ENCODE measurements at places on chromosomes 16 and 17. TPM values are rescaled to one million over a fixed set of nuclear protein-coding genes. Genes with fewer than 3 reads are reported as not detected.

GRCh38 chr17:67316781-67317180 lies 49.6 kb downstream of the PSMD12 start:
- no peaks in the 10 kb centered on the region for H3K4me1 ChIP-seq
- no peak overlapping the region for H3K4me3 ChIP-seq
- no peaks in the 10 kb centered on the region for H3K27me3 ChIP-seq
- H3K36me3 ChIP-seq, result no peaks in the 10 kb centered on the region

DNA sequence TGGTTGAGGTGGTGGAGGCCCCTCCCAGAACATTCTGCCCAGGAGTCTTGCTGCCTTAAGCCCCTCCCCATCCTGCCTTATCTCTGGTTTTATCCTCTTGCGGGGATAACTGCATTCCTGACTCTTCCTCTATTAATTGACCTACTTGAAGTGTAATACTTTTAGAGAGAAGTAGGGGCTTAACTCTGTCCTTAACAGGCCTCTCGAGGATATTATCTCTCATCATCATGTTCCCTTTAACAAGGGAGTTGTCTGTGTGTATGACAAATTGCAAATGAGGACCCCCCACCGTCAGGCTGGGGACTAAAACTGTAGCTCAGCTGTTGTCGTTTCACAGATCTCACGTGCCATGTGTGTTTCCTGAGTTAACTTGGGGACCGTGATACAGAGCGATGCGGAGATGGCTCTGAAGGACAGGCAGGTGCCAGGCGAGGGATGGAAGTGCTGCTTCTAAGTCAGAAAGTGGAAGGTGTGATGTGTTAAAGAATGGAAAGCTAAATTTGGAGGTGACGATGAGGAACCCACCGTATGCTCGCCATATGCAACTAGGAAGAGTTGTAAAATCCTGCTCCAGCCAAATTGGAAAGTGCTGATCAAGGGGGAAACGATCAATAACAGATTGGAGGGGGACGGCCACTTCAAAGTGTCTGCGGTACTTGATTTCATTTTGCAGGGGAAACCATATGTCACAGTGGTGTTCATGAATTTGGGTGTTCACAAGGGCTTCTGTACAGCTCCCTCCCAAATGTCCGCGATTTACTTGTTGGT lies 106.3 kb downstream of the RPTOR start:
- DNase-seq, result no peak
- H3K4me1 ChIP-seq, result peaks cover 65% of the 10 kb centered on the region
- H3K4me3 ChIP-seq, result no peak overlapping the region
- peak overlapping the region; percentile 74 for H3K27ac ChIP-seq
- H3K27me3 ChIP-seq, result no peaks in the 10 kb centered on the region

- DNase-seq, result no peak
- H3K27ac ChIP-seq, result no peak overlapping the region
- H3K4me3 ChIP-seq, result no peak overlapping the region
- no peaks in the 10 kb centered on the region for H3K36me3 ChIP-seq
- H3K27me3 ChIP-seq, result peaks cover 21% of the 10 kb centered on the region
- H3K4me1 ChIP-seq, result peaks cover 4% of the 10 kb centered on the region
Measured at GRCh38 chr16:66703406-66704215, 7.1 kb upstream of the CMTM4 start.

- no peak for DNase-seq
- no peak overlapping the region for H3K4me3 ChIP-seq
- H3K27ac ChIP-seq, result no peak overlapping the region
- H3K27me3 ChIP-seq, result no peaks in the 10 kb centered on the region
- no peaks in the 10 kb centered on the region for H3K4me1 ChIP-seq
Measured at GRCh38 chr16:79988721-79989220, 388.2 kb upstream of the MAF start.

- H3K27me3 ChIP-seq, result no peaks in the 10 kb centered on the region
- no peak overlapping the region for H3K27ac ChIP-seq
- DNase-seq, result no peak
- H3K36me3 ChIP-seq, result peaks cover 57% of the 10 kb centered on the region
- no peak overlapping the region for H3K4me3 ChIP-seq
Measured at GRCh38 chr16:11136600-11136999, 119.4 kb downstream of the SOCS1 start.

- H3K27me3 ChIP-seq, result peaks cover 32% of the 10 kb centered on the region
- H3K36me3 ChIP-seq, result no peaks in the 10 kb centered on the region
- no peak overlapping the region for H3K27ac ChIP-seq
Measured at GRCh38 chr17:48769009-48769675, 40.6 kb upstream of the HOXB13 start.

DNA sequence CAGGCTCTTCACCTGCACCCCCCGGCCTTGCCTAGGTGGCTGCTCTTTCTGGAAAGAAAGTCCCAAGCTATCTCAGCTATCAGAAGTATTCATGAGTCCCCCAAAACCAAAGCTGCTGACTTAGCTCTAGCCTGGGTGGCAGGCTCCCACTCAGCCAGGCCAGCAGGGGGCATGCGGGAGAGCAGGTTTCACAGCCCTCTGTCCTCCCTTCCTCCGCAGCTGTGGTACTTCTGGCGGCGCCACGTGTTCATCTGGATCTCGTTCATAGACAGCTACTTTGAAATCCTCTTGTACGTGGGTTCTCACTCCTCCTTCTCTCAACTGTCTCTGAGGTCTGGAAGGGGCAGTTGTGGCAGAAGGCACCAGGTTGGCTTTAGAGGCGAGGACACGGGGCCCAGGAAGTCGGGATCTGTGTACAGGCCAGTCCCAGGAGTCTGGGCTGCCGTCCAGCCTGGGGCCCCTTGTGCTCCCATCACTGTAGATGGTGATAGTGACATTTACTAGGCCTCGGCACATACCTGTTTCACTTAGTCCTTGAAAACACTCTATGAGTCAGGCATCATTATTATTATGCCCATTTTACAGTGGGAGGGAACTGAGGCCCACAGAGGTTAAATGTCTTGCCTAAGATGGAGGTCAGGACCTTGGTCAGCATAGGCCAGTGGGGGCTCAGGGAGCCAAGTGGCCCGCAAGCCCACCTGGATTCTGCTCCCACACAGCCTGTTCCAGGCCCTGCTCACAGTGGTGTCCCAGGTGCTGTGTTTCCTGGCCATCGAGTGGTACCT lies 12.9 kb downstream of the TRPV2 start:
- H3K4me1 ChIP-seq, result no peaks in the 10 kb centered on the region
- H3K27me3 ChIP-seq, result no peaks in the 10 kb centered on the region
- H3K4me3 ChIP-seq, result no peak overlapping the region

DNA sequence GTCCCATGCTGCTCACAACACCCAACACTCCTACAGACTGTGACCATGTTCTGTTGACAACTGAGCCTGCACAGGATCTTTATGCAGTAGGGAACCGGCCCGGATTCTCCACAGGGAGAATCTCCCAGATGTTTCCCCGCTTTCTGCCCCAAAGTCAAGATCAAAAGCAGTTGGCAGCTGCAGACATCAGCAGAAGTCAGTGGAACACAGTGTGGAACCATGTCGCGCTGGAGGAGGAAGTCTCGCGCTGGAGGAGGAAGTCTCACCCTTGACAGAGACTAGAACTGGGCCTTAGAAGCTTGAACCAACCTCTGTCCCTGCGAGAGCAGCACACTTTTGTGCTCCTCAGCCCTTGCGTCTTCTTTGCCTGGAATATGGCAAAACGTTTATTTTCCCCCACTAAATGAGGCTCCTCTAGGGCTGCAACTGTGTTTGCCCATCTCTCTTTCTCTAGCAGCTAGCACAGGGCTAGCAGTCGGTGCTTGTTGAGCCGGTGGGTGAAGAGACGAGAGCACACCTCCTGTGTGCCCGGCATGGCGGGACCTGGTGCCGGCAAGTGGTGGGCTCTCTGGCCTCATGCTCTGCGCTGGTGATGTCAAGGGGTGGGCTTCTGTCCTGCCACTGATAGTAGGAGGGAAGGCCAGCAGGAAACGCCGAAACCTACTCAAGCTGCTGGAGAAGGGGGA lies 2.1 kb upstream of the MRC2 start:
- peaks cover 9% of the 10 kb centered on the region for H3K4me1 ChIP-seq
- H3K4me3 ChIP-seq, result no peak overlapping the region
- peaks cover 20% of the 10 kb centered on the region for H3K27me3 ChIP-seq
- DNase-seq, result no peak
- H3K36me3 ChIP-seq, result peaks cover 4% of the 10 kb centered on the region
- peak overlapping the region; percentile 13 for H3K27ac ChIP-seq

GRCh38 chr16:19114359-19115147 lies 789 bp downstream of the ITPRIPL2 start:
- DNase-seq, result no peak
- H3K27me3 ChIP-seq, result peaks cover 25% of the 10 kb centered on the region
- no peaks in the 10 kb centered on the region for H3K36me3 ChIP-seq
- H3K4me1 ChIP-seq, result peaks cover 21% of the 10 kb centered on the region

DNA sequence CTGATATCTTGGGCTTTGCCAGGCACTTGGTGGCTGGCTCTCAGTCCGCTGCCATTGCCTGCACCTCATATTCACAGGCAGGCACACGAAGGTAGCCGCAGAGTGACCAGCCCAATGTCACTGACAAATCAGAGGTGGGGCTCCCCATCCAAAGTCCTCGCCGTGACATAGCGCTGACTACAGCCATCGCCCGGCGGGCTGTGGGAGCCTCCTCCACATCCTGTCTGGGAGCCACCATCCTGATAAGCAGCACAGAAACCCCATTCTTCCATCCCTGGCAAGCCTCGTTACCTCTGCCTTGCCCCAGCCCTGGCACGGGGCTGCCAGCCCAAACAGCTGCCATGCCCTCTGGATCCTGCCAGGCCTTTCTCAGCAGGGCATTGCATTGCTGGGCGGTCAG lies 437.8 kb downstream of the SLC39A11 start:
- no peak for DNase-seq
- no peaks in the 10 kb centered on the region for H3K4me1 ChIP-seq
- H3K27me3 ChIP-seq, result no peaks in the 10 kb centered on the region

DNA sequence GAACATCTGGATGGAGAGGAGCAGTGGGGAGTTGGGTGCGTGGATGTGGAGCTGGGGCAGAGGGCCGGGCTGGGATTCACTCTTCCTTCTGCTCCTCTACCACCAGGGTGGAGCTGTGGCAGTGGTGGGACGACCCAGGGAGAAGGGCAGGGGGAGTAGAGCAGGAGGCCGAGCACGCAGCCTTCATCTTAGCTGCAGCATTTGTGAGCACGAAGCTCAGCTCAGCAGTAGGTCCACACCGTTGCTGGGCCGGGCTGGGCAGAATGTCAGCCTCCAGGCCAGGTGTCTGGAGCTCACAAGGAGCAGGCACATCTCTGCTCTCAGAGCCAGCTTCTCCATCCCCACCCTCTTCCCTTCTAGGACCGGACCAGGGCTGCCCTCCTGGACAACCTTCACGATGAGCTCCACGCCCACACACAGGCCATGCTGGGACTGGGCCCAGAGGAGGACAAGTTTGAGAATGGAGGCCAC lies 55.7 kb downstream of the OR1D5 start:
- no peaks in the 10 kb centered on the region for H3K27me3 ChIP-seq
- H3K4me1 ChIP-seq, result peaks cover 2% of the 10 kb centered on the region
- DNase-seq, result no peak
- no peak overlapping the region for H3K4me3 ChIP-seq
- H3K36me3 ChIP-seq, result no peaks in the 10 kb centered on the region

DNA sequence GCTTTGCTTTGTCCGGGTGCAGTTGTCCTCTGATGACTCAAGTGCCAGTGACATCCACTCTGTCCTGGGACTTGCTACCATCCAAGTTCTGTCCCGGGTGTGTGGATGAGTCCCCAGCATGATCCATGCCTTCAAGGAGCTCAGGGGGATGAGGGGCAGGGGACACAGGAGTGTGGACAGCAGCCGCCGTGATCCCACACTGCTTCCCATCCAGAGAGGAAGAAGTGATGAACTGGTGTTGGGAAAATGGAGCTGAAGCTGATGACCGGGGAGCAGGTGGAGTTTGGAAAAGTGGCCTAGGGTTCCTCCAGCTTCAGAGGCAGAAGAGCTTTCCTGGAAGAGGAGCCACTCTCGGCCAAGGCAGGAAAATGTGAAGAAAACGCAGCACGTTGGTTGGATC lies 249.6 kb upstream of the TNRC6C start:
- H3K27me3 ChIP-seq, result peaks cover 6% of the 10 kb centered on the region
- H3K4me3 ChIP-seq, result no peak overlapping the region
- no peak overlapping the region for H3K27ac ChIP-seq
- peaks cover 4% of the 10 kb centered on the region for H3K36me3 ChIP-seq
- no peaks in the 10 kb centered on the region for H3K4me1 ChIP-seq

- H3K36me3 ChIP-seq, result no peaks in the 10 kb centered on the region
- peak; percentile 26 for DNase-seq
- peak within 1 kb of the TSS; percentile 13 for H3K27ac ChIP-seq
- H3K4me1 ChIP-seq, result peaks cover 9% of the 10 kb centered on the region
- H3K4me3 ChIP-seq, result peak within 1 kb of the TSS; percentile 64
Measured at GRCh38 chr17:79023886-79024771, at the start of gene C1QTNF1. Gene C1QTNF1, plus strand, starts transcription at chr17:79024169. Its CDS starts 19,800 bp downstream, at chr17:79043969.

GRCh38 chr17:72107100-72107499 lies 13.7 kb upstream of the SOX9 start:
- H3K36me3 ChIP-seq, result no peaks in the 10 kb centered on the region
- DNase-seq, result no peak
- no peak overlapping the region for H3K27ac ChIP-seq
- H3K4me3 ChIP-seq, result no peak overlapping the region

DNA sequence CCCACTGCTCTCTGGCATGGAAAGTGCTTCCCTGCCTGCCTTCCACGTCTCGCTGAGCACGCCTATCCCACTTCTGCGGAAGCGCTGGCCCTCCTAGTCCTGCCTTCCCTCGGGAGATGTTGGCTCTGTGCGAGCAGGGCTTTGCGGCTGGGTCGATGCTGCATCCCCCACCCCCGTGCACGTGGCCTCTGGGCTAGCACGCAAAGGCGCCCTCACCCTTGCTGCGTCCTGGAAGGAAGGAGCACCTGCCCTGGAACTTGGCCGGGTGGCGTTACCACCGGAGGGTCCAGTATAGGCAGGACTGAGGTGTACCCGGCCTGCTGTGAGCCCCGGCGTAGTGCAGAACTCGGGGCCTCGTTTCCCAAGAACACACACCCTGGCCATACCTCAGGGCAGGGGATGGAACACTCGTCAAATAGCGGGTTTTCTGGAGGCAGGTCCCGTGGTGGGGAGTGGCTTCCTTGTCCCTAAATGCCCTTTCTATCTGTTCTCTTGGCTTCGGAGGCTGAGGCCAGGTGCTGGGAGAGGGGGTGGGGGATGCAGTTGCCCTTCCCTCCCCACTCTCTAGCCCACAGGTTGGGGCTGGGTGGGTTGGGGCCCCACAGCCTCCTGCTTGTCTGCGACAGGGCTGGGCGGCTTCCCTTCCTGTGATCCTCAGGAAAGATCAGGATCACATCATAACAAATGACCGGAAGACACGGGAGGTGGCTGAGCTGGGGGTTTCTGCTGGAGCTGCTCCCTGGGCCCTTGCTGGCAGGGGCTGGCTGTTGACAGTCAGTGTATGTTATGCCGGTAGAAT lies 17.4 kb downstream of the BAIAP2 start:
- no peak overlapping the region for H3K4me3 ChIP-seq
- H3K36me3 ChIP-seq, result no peaks in the 10 kb centered on the region
- H3K4me1 ChIP-seq, result peaks cover 13% of the 10 kb centered on the region
- H3K27ac ChIP-seq, result no peak overlapping the region

Gene GINS2
- total RNA-seq, result 49.3 TPM

Gene CACNG1
- not detected for total RNA-seq

Gene ZNF594
- 11.6 TPM for total RNA-seq

Gene TMEM235
- total RNA-seq, result not detected

Gene CTRB2
- total RNA-seq, result not detected

Gene GNPTG
- total RNA-seq, result 36.9 TPM

Gene ADGRG1
- 2.9 TPM for total RNA-seq

Data from activated CD4-positive, alpha-beta T cell treated with anti-CD3 and anti-CD28 coated beads, Interleukin-2, amount 10 ng/mL, durations not matched to agents 7 days and 5 days (primary cell).